Activated CD4-positive, alpha-beta T cell treated with anti-CD3 and anti-CD28 coated beads, Interleukin-2, amount 10 ng/mL, durations not matched to agents 24 days and 14 days (primary cell): ENCODE measurements at places on chromosomes 12 and 14. TPM values are rescaled to one million over a fixed set of nuclear protein-coding genes. Genes with fewer than 3 reads are reported as not detected.

DNA sequence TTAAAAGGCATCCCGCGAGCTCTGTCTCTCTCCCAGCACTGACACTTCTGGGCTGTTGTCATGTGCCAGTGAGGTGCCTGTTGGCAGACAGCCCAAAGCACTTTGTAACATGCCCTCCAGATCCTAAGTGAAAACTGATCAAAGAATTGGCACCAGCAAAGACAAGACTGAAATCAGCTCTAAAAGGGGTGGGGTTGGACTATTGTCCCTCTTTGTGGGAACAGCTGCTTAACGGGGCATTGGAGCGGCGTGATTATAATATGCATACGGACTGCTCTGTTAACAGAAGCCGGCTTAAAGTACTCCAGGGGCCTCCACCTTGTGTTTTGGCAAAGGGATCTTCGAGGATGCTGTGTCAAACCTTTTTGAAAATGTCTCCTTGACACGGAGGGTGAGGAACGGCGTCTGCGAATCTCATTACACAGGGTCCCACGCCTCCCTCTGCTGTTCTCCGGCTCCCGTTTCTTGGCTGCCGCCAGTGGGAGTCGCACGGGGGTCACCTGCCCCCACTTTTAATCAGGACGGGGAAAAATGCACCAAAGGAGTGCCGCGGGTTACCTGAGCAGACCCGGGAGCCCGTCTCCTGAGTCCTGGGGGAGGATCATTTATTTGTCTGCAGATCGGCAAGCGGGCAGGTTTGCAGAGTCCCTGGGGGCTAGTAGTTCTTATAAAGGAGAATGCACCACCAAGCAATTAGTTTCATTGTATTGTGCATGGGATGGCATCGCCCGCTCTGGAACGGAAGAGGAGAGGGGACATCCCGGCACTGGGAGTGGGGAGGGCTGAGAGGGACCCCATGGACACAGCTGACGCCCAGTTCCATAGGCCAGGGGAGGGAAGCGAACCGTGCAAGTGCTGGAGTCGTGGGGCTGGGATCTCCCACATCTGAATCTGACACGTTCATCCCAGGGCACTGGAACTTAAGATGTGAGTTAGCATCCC lies 44.3 kb downstream of the SPRING1 start:
- H3K27me3 ChIP-seq, result peaks cover 45% of the 10 kb centered on the region
- no peaks in the 10 kb centered on the region for H3K36me3 ChIP-seq
- no peak overlapping the region for H3K27ac ChIP-seq

DNA sequence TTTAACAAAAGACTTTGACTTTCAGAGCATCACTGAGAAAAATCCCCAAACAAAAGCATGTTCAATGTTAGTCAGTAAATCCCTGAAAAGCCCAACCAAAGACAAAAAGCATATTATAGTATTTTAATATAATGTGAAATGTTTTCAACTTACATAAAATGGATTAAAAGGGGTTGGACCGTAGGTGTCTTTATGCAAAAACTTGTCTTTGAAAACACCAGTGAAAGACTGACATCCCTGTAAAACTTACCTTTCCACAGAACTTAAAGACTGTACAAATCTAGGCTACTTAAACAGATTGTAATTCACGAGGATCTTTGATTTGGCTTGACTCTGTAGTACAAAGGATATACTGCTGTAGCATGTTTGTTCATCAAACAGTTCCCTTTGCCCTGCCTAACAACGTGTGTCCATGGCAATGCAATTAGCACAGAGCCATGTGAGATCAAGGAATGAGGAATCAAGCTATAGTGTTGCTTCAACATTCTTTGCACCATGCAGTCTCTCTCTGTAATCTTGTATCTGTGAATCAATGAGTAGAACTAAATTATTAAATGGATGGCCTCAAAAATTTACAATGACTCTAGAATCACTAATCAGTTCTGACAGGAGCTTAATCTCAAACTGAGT lies 138.5 kb upstream of the SYT1 start:
- no peaks in the 10 kb centered on the region for H3K36me3 ChIP-seq
- no peaks in the 10 kb centered on the region for H3K4me1 ChIP-seq
- no peaks in the 10 kb centered on the region for H3K27me3 ChIP-seq
- H3K27ac ChIP-seq, result no peak overlapping the region
- no peak overlapping the region for H3K4me3 ChIP-seq

- H3K4me3 ChIP-seq, result no peak overlapping the region
- H3K4me1 ChIP-seq, result no peaks in the 10 kb centered on the region
- no peak overlapping the region for H3K27ac ChIP-seq
- H3K36me3 ChIP-seq, result peaks cover 11% of the 10 kb centered on the region
- H3K27me3 ChIP-seq, result no peaks in the 10 kb centered on the region
Measured at GRCh38 chr14:72752034-72752412, 141.9 kb downstream of the DPF3 start.

DNA sequence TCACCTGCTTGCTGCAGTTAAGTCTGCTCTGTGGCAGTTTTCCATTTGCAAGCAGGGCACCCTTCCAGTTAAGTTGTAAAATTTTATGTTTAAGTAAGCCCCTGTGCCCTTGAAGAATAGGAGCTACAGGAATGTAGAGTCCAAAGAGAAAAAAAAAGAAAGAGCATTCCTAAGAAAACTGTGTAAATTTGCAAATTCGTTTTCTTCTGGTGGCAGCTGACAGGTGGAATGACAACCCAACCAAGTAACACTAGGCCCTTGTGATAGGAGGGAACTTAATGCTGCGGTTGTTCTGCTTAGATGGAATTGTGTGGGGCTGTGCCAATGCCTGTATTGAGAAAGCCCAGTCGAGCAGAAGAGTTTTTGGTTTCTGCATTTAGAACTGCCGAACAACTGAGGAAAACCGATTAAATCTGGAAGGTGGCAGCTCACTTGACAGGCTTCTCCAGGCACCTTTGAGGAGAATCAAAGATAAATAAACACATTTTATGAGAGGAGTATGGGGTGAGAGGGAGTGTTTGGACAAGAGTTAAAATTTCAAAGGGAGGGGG lies 280.0 kb downstream of the RAD51B start:
- no peak overlapping the region for H3K4me3 ChIP-seq
- DNase-seq, result no peak
- H3K27ac ChIP-seq, result no peak overlapping the region
- peaks cover 11% of the 10 kb centered on the region for H3K36me3 ChIP-seq

DNA sequence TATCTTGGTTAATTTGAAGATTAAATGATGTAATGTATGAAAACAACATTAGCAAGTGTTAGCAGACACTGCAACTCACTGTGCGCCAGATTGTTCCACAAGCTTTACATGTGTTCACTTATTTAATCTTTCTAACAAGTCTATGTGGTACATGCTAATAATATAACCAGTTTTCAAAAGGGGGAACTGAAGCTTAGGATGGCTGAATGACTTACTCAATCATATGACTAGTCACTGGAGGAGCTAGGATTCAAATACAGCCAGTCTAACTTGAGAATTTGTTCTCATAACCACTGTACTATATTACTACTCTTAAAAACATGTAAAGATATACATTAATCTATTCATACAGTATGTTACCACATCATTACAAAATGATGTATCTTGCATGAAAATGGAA lies 60.5 kb upstream of the LRIG3 start:
- no peak for DNase-seq
- no peak overlapping the region for H3K4me3 ChIP-seq
- H3K4me1 ChIP-seq, result no peaks in the 10 kb centered on the region
- H3K27ac ChIP-seq, result no peak overlapping the region
- H3K36me3 ChIP-seq, result no peaks in the 10 kb centered on the region
- H3K27me3 ChIP-seq, result no peaks in the 10 kb centered on the region

- H3K4me3 ChIP-seq, result no peak overlapping the region
- no peak for DNase-seq
- H3K27me3 ChIP-seq, result peaks cover 23% of the 10 kb centered on the region
- H3K36me3 ChIP-seq, result no peaks in the 10 kb centered on the region
- no peak overlapping the region for H3K27ac ChIP-seq
Measured at GRCh38 chr12:15677228-15677627, 112.0 kb downstream of the EPS8 start.

Gene SRGAP1
- 0.16 and 0.21 TPM in 2 replicates for total RNA-seq
